Stimulated activated CD4-positive, alpha-beta T cell treated with anti-CD3 and anti-CD28 coated beads, Interleukin-12 subunit alpha, Interleukin-12 subunit beta, amount 100 ng/mL, for 48 hours (primary cell): ENCODE measurements at places on chromosomes 5 and 9.

GRCh38 chr5:172444110-172444510 is 10.2 kb downstream of the SH3PXD2B start:
- no peak for DNase-seq

DNA sequence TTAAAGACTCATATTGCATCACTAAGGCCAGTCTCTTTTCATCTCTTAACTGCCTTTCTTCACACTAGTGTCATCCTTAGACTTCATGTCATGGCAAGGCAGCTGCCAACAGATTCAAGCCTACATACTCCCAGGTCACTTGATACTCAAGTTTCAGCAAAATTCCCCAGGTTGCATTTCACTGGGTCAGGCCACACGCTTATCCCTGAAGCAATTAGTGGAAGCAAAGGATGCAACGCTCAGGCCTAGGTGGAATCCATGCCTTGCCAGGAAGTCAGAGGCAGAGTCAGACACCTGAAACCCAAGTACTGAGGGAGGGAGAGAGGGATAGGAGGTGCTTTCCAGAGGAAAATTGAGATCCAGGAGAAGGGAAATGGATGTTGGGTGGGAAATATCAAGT is 28.9 kb downstream of the YIPF5 start:
- no peak for DNase-seq

- no peak for DNase-seq
Measured at GRCh38 chr5:157568222-157568621, 7.4 kb downstream of the ADAM19 start.

DNA sequence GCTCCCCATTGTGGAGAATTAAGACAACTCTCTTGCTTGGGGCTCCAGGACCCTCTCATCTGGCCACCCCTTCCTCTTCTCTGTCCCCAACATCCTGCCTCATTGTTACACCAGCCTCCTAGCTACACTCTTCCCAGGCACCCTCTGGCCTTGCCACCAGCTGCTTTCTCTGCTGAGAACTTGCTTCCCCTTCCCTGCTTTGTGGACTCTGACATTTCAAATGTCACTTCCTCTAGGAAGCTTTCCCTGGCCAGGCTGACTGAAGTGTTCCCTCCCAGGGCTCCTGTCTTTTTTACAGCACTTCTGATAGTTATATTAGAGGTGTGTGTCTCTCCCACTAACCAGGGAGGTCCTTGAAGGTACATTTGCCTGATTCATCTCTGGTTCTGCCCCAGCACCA is 194.0 kb upstream of the KLF4 start:
- no peak for DNase-seq

DNA sequence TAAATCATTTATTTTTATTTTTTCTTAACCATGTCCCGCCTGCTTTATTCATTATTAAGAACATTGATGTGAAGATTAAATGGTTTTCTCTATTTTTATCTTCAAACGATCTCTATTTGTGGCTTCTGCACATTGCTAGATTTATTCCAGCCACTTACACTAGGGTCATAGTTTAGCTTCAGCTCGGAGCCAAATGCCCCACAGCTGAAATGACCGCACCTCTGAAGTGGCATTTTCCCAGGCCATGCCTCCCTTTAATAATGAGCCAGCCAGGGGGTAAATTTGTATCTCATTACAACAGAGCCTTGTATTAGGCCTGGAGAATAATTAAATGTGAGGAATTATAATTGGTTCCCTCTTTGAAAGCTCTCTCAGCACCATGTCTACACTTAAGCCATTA is 89.4 kb downstream of the DOCK8 start:
- no peak for DNase-seq

- no peak for DNase-seq
Measured at GRCh38 chr5:16067415-16067814, 112.2 kb downstream of the MARCHF11 start.

DNA sequence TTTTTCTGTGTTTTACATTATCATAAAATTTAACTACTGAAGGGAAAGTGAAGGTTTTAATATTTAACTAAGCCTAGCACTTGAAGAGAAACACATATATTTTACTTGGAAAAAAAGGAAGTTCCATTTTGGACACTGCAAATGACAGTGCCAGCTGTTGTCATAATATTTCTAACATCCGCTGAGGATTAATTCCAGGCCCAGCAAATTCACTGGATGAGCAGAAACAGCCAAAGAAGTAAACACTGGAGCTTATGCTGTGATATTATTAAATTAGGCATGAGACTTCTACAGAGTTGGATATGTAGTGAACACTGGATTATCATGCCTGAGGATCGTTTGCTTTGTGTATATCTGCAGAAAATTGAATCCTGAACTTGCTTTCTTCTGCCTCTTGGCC is 67.6 kb downstream of the GHR start:
- DNase-seq, result no peak

DNA sequence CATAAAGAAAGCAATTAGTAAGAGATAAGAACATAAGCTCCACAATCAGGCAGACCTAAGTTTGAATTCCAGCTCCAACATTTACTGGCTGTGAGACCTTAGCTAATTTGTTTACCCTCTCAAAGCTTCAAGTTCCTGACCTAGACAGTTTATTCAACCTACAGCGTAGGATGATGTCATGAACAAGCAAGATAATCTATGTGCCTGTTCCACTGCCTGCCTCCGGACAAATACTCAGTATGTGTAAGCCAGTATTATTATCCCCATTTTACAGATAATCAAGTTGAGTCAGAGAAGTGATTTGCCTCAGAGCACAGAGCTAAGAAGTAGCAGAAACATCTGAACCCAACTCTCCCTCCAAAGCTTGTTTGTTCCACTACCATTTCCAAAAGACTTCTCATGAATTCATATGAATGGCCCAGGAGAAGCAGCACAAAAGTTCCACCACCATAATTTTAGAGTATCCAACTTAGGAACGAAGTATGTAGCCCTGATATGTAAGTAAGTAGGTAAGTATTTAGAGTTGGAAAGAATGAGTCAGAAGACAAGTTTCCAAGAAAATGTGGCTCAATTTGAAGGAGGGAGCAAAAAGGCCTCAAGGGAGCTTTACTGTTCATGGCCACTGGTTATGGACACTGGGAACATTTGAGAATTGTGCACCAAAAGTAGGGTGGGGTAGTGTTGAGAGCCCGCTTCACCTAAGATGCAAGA is 398.2 kb downstream of the NFIB start:
- DNase-seq, result no peak

- no peak for DNase-seq
Measured at GRCh38 chr9:99582814-99583213, 238.9 kb upstream of the NR4A3 start.

DNA sequence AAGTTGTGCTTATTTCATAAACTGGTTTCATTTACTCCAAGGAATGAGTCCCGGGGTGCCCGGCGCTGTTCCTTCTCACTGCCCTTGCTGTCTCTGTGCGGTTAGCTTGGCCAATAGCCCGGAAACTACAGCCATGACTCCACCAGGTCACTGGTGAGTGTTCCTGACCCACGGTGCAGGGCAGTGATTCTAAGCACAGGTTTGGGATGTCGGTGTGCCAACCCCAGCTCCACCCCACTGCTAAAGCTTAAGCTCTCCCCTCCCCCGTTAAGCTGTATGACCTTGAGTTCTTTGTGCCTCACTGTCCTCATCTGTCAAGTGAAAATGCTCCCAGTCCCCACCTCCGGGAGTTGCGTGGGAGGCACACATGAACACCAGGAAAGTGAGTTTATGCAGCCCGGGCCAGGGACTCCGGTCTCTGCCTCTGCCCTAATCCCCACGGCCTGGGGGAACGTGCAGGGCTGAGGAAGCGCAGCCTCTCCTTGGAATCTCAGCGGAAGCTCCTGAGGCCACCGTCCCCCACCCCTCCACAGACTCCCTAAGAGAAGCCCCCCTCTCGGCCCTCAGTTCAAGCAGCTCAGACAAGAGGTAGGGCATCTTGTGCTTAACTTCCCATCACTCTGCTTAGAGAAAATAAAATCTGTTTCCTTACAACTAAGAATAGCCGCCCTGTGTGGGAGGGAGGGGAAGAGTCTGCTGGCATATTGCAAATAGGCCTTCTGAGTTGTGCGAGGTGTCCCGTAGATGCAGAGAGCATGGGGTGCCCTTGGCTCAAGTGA is 92.0 kb upstream of the RAI14 start:
- DNase-seq, result no peak

DNA sequence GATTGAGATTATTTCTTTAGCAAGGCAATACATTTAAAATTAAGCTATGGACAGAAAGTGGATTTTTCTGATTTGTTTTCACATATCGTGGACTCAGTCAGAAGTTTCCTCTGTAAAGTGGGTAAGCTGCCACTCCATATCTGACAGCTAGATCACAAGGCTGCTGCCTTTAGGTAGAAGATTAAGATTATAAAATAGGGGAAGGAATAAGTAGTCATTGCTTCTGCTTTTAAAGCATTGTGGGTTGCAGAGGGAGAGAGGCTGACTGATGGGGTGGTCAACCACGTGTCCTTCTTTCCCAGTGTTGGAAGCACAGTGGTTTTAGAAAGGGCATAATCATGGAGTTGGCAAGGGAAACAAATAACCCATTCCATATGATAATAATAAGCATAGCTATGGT is 74.3 kb upstream of the MOCS2 start:
- DNase-seq, result no peak

DNA sequence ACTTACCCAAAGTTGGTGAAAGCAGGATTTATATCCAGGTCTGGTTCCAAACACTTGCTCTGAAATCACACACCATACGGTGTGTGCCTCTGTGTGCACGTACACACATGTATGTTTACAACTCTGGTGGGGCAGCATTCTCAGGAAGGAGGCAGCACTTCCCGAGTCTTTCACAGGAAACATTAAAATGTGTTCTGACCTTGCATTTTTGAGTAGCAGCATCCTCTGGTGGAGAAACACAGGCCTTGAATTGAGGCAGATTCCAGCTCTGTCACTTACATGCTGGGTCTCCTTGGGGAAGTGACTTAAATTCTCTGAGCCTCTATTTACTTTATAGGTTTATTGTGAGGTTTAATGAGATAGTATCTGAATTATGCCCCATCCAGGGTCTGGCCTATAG is 126.4 kb downstream of the RGS3 start:
- no peak for DNase-seq

DNA sequence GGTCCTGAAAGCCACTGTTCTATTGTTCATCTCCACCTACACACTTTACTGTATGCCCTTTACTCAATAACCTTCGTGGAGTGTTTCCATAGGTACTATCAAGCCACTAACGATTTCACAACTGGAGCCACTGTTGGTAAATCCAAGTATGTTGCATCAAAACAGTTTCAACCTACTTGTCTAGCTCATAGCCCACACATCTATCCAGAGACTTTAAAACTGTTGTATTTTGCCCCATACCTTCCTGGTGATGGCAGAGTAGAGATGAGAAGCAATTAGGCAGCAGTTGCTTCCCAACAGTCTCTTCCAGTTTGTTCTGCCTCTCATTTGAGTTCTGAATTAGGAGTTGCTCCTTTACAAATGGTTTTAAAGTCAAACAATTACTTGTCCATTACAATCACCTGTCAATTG is 607 bp downstream of the FAXDC2 start:
- DNase-seq, result no peak

- no peak for DNase-seq
Measured at GRCh38 chr5:89303033-89303480, 420.1 kb upstream of the MEF2C start.

DNA sequence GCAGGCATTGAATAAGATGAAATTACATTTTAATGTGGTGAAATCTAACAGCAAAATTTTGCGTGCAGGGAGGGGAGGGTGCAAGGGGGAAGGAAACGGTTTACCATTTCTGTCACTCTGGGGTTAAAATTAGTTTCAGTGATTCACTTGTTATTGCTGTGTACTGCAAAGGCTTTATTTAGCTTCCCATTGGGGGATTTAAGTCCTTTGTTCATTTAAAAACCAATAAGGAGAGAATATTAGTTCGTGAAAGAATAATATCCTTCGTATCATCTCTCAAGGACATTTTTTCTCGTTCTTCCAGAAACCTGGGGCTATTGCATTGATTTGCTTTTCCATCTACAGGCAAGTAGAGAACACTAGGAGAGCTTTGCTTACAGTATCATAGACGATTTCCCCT is 667.8 kb upstream of the RGMB start:
- DNase-seq, result no peak

- DNase-seq, result no peak
Measured at GRCh38 chr9:127742435-127743088, 7.5 kb upstream of the TOR2A start.

DNA sequence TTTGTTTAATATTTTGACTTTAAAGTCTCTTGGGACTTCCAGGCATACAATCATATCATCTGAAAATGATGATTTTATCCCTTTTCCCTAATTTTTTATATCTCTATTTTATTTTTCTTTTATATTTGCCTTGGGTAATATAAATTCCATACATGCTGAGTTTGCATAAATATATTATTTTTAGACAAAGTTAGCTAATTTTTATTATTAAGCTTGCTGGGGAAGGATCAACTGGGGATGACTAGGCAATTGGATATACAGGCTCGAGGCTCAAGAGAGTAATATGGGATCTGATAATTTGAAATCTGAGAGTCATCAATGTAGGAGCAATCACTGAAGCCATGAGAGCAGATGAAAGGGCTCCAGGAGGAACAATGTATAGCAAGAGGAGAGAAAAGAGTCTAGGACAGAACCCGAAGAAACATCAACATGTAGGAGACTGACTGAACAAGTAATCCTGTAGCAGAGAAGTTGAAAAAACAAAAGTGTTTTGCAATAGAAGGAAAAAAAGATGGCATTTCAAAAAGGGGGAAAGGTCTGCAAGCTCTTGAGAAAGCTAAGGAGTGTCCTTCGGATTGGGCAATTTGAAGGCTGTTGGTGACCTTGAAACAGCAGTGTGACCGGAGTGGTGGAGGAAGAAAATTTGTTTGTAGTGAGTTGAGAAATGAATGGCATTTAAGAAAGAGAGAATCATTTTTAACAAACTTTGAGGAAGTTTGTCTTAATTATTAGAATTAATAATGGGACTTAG is 17.0 kb upstream of the RHOBTB3 start:
- DNase-seq, result no peak

DNA sequence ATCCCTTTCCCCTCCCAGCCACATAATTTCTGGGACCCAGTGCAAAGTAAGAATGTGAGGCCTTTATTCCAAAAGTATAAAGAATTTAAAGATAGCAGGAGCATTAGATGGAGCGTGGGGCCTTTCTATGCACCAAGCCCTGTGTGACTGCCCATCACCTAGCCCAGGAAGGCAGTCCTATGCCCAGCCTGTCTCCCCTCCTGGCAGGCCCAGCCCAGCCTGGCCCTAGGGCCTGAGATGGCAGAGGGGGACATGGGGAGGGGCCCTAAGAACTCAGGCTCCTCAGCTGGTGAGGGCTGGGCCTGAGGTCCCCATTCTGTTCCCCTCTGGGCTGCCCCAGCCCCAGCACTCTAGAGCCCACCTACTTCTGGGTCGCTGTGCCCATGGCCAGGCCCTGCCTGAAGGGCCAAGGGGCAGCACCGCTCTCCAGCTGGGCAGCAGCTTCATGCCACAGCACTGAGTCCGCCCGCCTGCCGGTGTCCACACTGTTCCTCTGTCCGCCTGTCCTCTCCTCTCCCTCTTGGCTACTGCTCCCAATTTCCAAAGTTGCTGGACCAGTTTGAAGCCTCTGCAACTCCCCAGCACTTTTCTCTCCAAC is 995 bp upstream of the SLC23A1 start:
- no peak for DNase-seq

- no peak for DNase-seq
Measured at GRCh38 chr5:148466236-148466580, 82.5 kb downstream of the FBXO38 start.
